ENCODE measurements at places on chromosomes 11 and 22.

DNA sequence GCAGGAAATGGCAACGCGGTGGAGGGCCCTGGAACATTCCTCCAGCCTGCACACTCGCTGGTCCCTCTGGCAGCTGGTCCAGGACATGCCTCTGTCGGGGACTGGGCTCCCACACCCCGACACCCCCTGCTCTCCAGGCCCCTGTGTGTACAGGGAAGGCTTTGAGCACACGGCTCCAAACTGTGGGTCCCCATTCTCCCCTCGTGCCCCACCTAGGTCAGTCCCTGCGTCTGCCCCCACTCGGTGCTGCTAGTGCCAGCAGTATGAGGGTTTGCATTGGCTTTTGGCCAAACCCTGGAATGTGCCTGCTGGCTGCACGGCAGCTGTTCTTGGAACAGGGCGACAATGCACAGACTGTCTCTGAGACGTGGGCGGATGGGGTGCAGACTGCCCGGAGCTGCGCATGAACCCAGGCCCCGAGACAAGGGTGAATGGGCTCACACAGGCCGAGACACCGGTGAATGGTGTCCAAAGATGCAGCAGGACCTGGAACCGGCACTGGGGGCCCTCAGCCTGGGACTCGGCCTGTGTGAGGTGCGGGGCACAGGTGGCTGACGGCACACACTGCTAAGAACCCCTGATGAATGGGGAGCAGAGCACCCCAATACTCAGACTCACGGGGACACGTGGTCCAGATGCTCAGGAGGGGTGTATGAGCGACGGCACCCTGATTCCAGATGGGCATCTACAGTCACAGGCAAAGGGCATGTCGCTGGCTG is 7.5 kb upstream of the SYT8 start:
- no peak for DNase-seq

DNA sequence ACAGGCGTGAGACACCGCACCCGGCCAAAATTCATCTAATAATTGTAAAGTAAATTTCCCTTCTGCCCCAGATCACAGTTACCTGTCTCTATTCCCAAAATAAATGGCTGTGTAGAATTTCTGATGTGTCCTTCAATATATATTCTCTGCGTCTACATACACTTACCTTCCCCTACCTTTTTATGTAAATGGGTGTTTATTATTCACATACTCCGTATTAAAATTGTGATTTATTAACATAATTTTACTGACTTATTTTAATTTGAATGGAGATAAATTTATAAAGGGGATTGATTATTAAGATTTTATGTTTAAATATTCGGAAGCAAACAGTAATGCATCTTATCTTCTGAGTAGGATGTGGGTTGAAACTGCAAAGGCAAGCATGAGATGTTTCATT is 16.4 kb upstream of the ZNF280A start:
- no peak for DNase-seq

- DNase-seq, result no peak
These were observed at the start of gene C22orf31 for GRCh38 chr22:29061773-29062172. Gene C22orf31 (minus strand): TSS chr22:29061831. CDS start chr22:29061792, 39 bp downstream.

DNA sequence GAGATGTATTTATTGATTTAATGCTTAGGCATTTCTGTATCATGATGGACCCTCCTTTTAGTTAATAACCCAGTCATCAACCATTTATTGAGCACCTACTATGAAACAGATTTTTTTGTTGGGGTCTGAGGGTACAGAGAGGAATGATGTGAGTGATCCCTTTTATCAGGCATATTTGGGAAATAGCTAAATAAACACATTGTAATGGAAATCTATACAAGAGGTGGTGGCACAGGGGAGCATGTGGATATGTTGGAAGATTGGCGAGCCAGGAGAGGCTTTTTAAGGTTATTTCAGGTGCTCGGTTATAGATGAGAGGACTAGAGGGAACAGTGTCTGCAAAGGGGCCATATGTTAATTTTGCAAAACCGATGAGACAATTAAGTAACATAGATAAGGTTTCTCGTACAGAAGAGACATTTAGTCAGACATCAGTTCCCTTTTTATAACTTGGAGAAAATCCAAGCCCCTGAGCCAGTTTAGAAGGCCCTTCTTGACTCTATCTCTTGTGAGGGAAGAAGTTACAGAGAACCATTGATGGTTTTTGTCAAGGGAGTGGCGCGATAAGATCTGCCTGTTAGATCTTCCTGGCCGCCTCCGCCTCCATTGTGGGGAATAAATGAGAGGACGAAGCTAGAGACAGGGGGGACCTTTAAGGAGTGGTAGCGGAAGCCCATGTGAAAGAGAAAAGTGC is 2.0 kb downstream of the ATXN10 start:
- no peak for DNase-seq

DNA sequence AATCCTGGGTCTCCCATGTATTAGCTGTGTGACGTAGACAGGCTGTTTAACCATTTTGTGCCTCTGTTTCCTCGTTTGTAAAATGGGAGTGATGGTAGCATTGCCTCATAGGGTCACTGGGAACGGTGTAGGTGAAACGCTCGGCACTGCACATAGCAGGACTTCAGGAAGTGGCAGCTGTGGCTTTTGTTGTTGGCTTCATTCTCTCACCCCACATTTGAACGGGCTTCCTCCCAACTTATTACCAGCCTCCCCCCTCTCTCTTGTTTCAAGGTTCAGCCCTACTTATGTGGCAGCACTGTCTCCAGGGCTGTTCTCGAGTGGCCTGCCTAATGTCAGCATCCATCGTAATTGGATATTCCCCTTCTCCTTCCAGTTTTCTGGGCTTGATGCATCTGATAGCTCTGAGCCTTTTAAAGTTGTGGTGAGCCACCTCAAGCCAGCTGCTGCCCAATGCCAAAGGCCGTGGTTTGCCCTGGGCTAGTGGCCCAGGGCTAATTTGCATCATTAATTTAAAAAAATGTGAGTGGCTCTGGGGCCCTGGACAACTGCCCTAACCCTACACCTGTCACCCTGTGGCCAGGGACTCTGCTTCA is 217.8 kb upstream of the TBCEL start:
- no peak for DNase-seq

GRCh38 chr22:19879992-19880785 is 25.5 kb upstream of the GNB1L start:
- DNase-seq, result no peak

DNA sequence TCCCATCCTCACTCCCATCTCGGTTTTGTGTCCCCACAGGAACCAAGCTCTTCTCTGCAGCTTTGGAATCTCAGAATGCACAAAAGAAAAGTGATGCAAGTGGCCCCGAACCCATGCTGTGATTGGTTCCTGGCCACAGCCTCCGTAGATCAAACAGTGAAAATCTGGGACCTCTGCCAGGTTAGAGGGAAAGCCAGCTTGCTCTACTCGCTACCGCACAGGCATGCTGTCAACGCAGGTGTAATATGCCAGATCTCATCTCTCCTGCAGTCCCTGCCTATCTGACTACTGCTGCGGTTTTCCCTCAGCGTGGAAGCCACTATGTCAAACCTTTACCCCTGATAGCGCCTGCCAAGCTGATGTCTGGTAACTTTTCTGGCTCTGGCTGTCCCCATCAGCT is 200.5 kb upstream of the LRRC4C start:
- no peak for DNase-seq

GRCh38 chr11:73095613-73096012 is 46.5 kb downstream of the FCHSD2 start:
- no peak for DNase-seq

GRCh38 chr11:77111277-77111676 is 8.6 kb downstream of the OMP start:
- no peak for DNase-seq

- DNase-seq, result peak; percentile 18
These were observed 169.1 kb downstream of the CADM1 start for GRCh38 chr11:115334932-115335788.

DNA sequence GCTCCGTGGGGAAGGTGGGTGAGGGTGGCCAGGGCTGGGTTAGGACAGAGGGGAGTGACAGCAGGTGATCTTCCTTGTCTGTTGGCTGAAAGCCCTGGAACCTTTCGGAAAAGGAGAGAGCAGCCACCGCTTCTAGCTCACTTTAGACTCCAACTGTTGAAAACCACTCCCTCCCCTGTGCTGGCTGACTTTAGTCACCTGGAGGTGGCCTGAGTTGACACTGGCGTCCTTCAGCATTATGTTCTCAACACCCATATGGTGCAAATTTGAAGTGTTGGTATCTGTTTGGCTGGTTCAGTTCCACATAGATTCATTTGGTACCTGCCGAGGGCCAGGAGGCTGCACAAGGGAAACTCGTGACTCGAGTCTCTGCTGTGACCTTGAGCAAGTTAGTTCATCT is 28.8 kb downstream of the ZC3H7B start:
- DNase-seq, result no peak

- DNase-seq, result no peak
These were observed 136.0 kb downstream of the SWAP70 start for GRCh38 chr11:9799886-9800285.

- DNase-seq, result no peak
These were observed 21.4 kb downstream of the MN1 start for GRCh38 chr22:27780161-27780575.

DNA sequence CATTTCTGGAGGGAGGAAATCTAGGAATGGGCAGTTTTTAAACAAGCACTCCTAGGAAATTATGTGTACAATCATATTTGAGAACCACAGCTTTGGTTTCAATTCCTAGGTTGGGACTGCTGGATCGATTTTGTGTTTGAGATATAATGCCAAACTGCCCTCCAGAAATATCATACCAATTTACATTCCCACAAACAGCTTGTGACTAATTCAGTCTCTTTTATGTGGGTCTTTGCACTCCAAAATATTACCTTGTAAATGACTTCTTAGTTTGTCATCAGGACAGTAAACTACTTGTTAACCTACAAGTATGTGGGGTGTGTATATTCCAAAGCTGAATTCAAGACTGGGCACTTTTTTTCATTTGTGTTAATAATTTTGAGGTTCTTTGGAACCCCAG is 9.8 kb upstream of the BARX2 start:
- DNase-seq, result no peak
